ENCODE measurements at places on chromosomes 2 and 18.

- DNase-seq: no peak
Observed at GRCh38 chr2:170411660-170412059, 233.7 kb downstream of the MYO3B start.

DNA sequence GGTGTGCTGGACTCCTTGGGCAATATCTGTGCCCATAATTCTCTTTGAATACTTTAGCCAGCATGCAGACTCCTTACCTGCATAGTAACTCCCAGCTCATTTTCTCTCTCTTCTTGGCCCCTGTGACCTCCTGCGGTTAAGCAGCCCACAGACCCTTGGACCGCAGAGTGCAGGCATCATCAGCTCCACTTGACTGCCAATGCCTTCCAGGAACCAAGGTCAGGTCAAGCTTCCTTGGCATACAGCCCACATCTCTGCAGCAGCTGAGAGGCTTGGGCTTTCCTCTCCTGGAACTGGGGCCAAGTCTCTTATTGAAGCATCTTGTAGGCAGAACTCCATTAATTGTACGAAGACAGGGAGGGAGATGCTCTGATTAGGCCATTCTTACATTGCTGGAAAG lies 130.1 kb upstream of the PIEZO2 start:
- no peak for DNase-seq

GRCh38 chr2:237243487-237243886 lies 157.8 kb downstream of the COPS8 start:
- DNase-seq: no peak

DNA sequence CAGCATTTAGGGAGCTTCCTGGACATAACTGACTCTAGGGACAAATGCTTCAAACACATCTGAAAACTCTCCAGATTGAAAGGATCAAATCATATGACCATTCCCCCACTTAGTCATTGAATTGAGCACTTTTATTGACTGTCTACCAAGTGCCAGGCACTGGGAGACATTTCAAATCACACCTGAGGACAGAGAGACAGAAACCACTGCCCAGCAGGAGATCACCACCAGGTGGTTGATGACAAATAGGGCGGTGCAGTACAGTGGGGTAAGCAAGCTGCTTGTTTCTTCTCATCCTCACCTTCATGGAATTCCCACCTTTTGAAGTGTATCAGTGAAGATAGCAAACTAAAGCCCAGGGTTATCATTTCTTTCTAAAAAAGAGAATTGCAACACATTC lies 19.0 kb upstream of the CXCR4 start:
- DNase-seq: no peak

DNA sequence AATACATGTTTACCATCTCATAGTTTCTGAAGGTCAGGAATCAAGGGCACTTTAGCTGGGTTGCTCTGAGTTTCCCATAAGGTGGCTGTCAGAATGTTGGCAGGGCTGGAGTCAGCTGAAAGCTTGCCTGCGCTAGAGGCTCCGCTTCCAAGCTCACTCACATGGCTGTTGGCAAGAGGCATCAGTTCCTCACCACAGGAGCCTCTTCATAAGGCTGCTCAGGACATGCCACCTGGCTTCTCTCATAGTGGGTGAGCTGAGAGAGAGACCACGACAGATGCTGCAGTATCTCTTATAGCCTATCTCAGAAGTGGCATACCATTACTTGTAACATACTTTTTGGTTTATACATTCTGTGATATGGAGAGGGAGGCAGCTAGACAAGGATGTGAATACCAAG lies 7.2 kb downstream of the HADHB start:
- DNase-seq: no peak

- no peak for DNase-seq
Observed at GRCh38 chr2:112783187-112783714, 1.0 kb downstream of the IL1A start.

DNA sequence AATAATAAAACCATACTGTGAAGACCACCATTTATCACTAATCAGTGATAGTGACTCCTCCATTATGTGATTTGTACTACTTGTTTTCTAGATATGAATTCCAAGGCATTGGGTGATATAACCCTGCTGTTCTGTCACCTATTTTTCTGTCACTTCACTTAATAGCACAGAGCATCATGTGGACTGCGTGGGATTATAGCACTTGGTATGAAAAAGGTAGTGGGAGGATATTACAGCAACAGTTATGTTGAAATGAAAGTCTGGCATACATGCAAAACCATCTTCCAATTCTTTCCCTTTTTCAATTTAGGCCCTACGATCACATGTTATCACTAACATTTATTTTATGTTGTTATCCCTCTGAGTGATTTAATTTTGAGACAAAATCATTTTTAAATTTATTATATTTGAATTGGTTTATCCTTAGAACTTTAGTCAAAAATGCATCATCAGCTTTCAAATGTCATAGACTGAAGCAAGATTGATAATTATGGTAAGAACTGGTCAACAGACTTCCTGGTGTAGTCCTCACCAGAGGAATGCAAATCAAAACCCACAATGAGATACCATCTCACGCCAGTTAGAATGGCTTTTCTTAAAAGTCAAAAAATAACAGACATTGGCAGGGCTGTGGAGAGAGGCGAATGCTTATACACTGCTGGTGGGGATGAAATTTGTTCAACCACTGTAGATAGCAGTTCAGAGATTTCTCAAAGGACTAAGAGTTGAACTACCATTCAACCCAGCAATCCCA lies 242.6 kb downstream of the IKZF2 start:
- DNase-seq: no peak

DNA sequence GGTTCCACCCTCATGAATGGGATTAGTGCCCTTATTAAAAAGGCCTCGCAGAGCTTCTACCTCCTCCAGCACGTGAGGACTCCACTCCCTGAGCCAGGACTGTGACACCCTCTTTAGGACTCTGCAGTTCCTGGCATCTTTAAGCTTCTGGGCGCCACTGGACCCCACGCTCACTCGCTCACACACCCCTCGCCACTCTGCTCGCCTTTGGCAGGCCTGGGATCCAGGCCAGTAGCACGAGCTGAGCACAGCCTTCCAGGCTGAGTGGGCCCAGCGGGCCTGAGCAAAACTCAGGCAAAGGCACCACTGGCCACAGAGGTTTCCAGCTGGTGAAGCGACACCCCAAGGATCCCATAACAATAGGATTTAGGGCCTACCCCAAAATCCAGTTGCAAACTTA lies 107.9 kb upstream of the GPC1 start:
- no peak for DNase-seq

DNA sequence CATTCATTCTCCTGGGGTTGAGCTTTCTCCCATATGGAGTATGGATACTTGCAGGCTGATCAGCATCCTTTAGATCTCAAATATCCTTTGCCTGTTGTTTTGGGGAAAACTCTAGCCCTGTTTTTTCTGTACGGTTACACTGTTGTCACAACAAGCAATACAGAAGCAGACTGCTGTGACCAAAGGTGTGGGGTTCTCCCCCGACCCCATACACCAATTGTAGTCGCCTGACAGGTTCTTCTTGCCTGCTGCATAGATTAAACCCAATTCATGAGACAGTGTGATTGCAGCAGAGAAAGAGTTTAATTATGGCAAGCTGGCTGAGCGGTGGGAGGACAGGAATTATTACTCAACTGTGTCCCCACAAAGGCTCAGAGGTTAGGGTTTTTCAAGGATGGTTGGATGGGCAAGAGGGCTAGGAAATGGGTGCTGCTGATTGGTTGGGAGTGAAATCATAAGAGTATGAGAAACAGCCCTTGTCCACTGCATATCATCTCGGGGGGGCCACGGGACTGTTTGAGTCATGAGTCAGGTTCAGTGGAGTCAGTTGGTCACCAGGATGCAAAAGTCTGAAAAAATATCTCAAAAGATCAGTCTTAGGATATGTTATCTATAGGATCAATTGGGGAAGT lies 40.6 kb downstream of the ITGB1BP1 start:
- no peak for DNase-seq

DNA sequence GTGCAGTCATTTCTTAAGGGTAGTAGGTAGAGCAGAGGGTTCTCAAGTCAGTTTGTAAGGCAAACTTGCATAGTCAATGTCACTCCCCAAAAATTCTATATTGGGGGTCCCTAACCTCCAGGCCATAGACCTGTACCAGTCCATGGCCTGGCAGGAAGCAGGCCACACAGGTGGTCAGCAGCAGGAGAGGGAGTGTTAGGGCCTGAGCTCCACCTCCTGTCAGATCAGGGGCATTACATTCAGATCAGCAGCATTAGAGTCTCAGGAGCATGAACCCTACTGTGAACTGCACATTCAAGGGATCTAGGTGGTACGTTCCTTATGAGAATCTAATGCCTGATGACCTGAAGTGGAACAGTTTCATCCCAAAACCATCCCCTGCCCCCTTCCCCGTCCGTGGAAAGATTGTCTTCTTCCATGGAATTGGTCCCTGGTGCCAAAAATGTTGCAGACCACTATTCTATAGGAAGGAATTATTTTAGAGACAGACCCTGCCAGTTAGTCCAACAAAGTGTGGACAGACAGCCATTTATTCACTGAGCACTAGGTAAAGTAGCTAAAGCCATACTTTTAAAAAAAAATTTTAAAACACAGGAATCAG lies 6.7 kb downstream of the COA5 start:
- peak; percentile 41 for DNase-seq

GRCh38 chr18:46675112-46675511 lies 18.1 kb upstream of the LOXHD1 start:
- DNase-seq: no peak

Measured in nephron progenitor cell (in vitro differentiated cells).